ENCODE measurements at places on chromosomes 7 and 10. TPM values are rescaled to one million over a fixed set of nuclear protein-coding genes. Genes with fewer than 3 reads are reported as not detected.

- peak; percentile 52 for DNase-seq
Measured at GRCh38 chr10:113947184-113948041, 93.0 kb downstream of the NHLRC2 start.

- DNase-seq, result no peak
Measured at GRCh38 chr10:105986486-105986885, 1178.0 kb downstream of the SORCS1 start.

DNA sequence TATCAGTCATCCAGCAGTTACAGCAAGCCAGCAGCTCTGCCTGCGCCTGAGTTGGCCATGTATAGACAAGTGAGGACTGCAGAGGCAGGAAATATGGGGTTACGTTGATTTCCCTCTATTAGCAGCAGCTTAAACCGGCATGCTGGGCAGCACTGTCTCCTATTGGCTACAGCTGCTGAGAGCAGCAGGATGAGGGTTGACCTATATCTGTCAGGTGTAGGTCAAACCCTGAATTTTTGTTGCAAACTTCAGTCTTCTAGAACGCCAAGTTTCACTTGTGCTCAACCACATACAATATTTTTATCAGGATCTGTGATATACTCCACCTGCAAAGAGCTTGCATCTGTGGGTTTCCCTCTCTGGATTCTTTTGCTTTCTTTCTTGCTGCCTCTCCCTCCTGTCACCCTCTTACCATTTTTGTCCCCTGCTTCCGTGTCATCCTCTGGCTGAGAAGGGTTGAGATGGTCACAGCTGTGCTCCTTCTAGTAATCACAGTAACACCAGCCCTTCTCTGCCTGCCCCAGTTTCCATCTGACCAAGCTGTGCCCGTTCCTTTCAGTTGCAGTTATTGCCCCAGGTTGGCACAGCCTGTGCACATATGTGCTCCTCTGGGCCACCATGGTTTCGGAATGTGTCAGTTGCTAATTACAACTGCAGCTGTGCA lies 23.8 kb upstream of the GLCCI1 start:
- DNase-seq, result no peak

GRCh38 chr7:107045980-107046379 lies 1.5 kb downstream of the PRKAR2B start:
- DNase-seq, result no peak

- DNase-seq, result no peak
Measured at GRCh38 chr10:72008096-72008981, 44.1 kb downstream of the CHST3 start.

DNA sequence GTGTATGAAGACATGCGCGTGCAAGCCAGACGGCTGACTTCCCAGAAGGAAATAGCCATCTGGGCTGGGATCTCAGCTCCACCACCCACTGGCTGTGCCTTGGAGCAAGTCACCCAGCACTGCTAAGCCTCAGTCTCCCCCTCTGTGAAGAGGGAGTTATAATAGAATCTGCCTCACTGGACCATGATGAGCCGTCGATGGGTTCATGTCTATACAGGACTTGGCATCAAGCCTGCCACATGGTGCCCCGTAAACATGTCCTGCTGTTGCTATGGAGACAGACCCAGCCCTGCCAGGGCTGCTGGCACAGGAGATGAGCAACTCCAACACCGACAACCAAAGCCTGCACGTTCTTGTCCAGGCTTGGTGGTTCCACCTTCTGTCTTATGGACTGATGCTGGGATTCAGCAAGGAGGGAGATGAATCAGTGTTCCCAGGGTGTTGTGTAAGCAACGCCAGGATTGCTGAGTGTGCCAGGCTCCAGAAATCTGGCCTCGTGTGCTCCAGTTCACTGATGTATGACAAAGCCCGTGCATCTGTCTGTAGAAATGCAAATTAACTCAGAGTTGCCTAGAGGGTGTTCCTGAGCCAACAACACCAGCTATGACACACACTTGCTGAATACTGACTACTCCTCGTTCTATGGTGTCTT lies 5.6 kb downstream of the GPR15LG start:
- peak; percentile 99 for DNase-seq

- no peak for DNase-seq
Measured at GRCh38 chr7:37070031-37070430, 345.7 kb upstream of the AOAH start.

DNA sequence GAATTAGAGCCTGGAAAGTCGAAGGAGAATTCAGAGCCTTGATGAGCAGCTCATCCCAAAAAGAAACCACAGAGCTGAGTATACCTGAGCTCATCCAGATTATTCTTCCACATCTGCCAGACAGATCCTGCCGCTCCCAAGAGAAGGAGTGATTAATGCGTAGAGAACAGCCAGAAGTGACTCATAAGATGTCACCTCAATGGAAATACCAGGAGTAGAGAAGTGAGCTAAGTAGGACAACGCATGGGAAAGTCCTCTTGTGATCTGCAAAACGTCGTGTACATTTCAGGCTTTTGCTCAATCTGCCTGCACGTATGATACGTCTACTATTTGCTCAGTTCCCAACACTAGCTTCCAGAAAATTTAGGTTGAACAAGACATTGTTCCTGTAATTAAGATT lies 230.5 kb upstream of the AUTS2 start:
- no peak for DNase-seq

DNA sequence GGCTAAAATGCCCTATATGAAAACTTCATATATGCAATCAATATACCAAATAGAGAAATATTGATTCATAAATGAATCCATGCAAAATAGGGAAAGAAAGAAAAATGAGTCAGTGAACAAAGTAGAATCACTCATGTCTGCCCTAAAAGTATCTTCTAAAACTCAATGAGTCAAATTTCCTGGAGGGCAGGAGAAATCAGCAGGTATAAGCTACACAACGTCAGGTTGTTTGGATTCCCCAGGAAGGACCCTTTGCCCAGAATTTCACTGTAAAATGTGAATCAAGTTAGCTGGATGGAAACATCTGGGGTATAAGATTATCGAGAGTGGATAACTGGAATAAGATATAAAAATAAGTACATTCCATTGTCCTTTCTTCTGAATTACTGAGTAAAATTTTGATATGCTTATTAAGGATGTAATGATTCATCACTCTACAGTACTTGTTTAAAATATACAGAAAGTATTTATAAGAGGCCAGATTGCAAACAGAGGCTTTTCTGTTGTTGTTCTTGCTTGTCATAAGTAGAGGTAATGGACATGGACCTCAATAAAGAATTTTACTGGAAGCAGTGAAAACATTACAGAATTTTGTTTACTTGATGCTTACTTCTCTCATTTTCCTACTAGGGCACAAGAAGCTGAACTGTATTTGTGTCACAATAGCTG lies 99.0 kb downstream of the AGMO start:
- no peak for DNase-seq

DNA sequence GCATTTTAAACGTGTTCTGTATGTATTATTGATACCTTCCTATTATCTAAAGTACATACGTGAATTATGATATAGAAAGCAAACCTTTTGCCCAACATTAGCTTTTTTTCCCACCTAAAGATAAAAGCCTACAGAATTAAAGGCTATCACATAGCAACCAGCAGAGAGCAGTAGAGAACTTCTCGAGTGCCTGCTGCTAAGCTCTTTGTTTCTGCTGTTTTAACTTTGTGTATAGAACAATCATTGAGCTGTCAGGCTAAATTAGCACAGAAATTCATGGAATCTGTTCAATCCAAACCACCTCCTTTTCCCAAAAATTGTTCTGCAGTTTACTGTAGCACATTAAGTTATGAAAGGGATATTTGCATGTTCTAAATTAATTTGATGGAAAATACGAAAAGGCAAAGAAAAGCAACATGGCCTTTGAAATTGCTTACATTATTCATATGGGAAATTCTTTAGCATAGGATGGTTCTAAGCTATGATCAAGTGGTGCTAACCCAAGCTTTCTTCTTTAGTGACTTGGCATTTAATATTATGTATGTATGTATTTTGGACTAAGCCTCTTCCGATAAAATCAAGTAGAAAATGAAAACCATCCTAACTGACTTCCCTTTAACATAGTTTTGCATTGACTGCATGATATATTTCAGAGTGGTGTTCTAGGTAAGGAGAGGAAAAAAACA lies 1288.5 kb downstream of the GATA3 start:
- DNase-seq, result peak; percentile 47

DNA sequence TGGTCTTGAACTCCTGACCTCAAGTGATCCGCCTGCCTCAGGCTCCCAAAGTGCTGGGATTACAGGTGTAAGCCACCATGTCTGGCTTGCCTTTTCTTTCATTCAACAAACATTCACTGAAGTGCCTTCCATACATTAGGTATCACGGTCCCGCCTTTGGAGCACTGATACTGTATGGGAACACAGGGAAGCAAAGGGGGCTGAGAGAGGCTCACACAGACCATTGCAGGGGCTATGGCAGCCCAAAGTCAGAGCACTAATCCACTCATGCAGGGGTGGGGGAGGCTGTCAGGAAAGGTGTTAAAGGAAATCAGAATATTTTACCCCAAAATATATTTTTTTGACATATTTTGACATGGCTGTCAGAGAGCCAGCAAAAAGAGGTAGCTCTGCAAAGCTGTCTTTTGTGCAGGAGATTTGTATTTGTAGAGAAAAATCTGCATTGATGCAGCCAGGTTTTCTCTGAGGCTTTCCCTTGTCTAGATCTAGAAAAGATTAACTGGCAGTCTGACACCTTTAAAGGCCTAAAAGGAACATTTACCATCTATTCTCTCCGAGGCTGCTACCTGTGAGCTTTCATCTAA lies 42.0 kb upstream of the PDLIM1 start:
- DNase-seq, result no peak

- DNase-seq, result peak; percentile 36
Measured at GRCh38 chr7:119783799-119784198, 489.2 kb upstream of the KCND2 start.

GRCh38 chr7:117088623-117089194 lies 135.4 kb downstream of the ST7 start:
- DNase-seq, result no peak

DNA sequence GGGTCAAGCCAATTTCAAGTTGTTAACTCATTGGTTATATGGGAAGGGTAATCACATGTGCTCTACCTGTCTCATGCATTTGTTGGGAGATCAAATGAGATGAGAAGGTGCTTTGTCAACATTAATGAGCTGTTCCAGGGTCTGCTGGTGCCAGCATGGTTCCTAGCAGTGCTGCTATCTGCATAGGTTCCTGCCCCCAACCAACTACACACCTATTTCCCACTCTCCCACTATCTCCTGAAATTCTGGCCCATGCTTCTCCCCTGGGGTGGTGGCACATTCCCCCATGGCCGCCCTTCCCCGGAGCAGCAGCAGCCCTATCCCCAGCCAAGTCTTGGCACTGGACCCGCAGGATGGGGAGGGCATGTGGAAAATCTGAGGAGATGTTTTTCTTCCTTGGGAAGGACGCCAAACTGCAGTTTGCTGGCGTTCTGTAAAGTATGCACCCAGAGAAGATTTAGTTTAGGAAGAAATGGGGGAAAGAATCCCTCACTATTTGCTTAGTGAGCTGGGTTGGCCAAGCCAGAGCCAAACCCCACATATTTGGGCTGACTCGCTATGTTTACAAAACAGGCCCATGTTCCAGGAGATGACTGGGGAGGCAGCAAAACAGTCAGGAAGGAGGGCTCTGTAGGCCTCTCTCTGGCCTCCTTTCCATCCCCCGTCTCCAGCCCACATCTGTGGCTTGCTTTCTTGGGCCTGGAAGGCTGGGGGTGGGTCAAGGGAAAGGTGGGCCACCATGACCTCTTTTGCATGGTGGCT lies 42.5 kb downstream of the PPP1R3C start:
- DNase-seq, result peak; percentile 80

DNA sequence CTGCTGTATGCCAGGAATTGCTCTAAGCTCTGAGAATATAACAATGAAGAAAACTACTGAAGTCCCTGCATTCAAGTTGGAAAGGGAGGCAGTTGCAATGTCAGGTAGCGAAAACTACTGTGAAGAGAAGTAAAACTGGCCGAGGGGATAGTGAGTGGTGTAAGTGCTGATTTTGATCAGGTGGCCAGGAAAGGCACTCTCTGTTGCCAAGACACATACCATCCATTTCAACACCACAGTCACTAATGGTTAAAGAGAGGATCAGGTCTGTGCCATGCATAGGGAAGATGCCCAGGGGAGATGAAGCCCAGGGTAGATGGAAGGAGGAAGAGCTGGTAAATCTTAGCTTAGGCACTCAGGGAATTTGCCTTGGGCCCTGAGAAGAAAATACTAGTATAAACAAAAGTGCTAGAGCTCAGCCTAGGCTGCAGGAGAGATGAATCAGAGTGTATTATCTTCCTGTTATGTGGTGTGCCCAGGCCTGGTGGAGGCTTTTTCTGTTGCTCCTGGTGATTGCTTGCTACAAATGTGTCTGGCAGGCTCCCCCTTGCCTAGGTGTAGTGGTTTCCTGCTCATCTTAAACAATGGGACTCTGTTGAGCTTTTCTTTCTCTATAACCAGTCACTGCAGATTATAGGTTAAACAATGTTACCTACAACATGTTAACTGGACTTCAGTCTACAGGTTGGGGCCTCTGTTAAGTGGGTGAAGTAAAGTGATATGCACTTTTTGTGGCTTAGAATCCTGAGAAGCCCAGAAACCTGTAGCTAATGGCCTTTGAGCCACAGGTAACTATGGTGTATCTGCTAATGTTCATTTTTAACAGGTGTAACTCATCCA lies 125.5 kb downstream of the LRRC4 start:
- DNase-seq, result peak; percentile 54

The FBXO24 gene
- total RNA-seq, result not detected

The GIMAP7 gene
- total RNA-seq, result 0.05 TPM

The GSTO1 gene
- total RNA-seq, result 46.7 TPM

The C7orf57 gene
- total RNA-seq, result not detected

The PALD1 gene
- 2.6 TPM for total RNA-seq

The MYOF gene
- 268 TPM for total RNA-seq

The OR2A14 gene
- not detected for total RNA-seq

All from renal cortical epithelial cell (primary cell).